ENCODE measurements at places on chromosomes 2 and 18. TPM values are rescaled to one million over a fixed set of nuclear protein-coding genes. Genes with fewer than 3 reads are reported as not detected.

DNA sequence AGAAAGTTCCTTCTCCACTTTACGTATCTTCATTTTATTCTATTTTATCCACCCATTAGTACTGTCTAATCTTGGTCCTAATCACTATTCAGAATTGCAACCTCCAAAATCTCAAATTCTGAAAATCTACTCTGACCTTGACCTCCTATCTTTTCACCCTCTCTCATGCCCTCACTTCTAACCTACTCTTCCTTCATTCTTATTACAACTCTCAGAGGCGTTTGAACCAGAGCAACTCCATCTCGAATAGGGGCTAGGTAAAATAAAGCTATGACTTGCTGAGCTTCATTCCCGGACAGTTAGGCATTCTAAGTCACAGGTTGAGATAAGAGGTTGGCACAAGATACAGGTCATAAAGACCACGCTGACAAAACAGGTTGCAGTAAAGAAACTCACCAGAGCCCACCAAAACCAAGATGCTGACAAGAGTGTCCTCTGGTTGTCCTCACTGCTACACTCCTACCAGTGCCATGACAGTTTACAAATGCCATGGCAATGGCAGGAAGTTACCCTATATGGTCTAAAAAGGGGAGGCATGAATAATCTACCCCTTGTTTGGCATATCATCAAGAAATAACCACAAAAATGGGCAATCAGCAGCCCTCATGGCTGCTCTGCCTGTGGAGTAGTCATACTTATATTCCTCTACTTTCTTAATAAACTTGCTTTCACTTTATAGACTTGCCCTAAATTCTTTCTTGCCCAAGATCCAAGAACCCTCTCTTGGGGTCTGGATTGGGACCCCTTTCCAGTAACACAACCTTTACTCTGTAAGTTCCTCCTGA is 11.4 kb downstream of the CCDC88A start:
- no peak for DNase-seq

Gene RABL2A
- total RNA-seq = 16.6 TPM

DNA sequence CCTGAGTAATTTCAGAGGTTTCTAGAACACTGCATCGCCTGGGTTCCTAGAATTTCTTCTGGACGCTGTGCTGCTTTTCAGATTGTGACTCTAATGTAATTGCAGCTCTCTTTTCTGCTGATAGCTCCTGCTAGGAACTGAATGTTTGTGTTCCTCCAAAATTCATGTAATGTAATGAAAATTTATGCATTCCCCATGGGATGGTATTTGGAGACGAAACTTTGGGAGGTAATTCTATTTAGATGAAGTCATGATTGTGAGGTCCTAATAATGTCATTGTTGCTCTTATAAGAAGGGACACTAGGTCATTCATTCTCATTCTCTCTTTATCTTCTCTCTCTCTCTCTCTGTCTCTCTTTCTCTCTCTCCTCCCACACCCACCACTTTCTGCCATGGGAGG is 223.9 kb upstream of the DOK6 start:
- no peak for DNase-seq

DNA sequence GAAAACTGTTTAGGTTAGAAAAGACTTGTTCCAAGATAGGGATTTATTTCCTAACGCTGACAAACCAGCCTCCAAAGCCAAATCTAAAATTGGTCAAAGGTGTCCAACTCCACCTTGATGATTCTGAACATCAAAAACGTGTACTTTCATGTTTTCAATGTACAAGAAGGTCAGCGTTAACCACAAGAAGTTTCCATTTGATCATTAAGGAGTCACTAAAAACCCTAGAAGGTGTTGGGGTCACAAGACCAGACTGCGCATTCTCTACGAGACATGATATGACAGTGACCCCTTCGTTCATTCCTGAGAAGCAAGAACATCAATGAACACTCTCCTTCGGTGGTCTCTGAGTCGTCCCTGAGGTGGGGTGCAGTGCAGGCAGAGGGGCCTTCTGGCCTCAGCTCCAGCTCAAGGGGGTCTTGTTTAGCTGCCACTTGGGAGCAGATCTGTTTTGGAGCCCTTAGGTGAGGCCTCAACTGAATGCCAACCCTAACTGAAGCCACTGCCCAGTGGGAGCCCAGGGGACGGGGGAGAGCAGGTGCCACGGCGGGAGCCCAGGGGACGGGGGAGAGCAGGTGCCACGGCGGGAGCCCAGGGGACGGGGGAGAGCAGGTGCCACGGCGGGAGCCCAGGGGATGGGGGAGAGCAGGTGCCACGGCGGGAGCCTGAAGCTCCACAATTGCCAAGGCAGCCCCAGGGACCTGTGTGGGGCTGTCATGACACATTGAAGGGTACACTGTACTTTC is 55.2 kb downstream of the PARD6G start:
- no peak for DNase-seq

DNA sequence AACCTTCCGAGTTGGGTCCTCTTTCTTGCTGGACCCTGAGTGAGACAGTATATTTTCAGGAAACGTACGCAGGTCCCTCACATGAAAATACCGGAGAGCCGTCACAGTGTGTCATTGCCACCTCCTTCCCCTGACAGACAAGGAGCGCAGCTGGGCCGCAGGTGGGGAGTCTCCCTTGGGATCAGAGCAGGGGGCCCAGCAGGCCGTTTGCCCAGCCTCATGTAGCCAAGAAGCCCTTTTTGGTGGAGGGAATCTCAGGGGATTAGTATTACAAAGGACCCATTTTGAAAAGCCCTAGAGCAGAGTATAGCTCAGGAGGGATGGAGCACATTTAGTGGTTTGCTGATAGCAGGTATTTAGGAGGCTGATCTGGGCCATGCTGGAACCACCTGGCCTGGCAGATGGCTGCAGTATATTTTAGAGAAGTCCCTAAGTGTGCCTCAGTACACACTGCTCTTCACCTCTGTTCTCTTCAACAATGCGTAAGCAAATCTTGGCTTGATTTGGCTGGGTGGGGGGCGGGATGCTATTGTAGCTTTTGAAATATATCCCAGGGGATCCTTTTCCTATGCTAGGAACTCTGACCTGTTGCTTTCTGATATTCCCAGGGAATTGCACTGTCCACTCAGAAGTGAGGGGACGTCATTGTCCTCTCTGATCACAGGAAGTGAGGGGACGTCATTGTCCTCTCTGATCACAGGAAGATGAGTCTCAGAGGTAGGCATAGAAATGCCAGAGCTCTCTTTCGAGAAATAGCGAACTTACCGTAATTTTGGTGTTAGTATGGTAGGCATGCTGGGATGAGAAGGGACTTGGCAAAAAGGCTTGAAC is 171.9 kb downstream of the HRH4 start:
- no peak for DNase-seq

Gene MFSD2B
- 0.48 TPM for total RNA-seq

GRCh38 chr18:48673853-48674721 is 135.3 kb downstream of the CTIF start:
- DNase-seq = no peak

GRCh38 chr2:96251721-96252292 is 14.0 kb downstream of the TMEM127 start:
- DNase-seq = peak; percentile 83

DNA sequence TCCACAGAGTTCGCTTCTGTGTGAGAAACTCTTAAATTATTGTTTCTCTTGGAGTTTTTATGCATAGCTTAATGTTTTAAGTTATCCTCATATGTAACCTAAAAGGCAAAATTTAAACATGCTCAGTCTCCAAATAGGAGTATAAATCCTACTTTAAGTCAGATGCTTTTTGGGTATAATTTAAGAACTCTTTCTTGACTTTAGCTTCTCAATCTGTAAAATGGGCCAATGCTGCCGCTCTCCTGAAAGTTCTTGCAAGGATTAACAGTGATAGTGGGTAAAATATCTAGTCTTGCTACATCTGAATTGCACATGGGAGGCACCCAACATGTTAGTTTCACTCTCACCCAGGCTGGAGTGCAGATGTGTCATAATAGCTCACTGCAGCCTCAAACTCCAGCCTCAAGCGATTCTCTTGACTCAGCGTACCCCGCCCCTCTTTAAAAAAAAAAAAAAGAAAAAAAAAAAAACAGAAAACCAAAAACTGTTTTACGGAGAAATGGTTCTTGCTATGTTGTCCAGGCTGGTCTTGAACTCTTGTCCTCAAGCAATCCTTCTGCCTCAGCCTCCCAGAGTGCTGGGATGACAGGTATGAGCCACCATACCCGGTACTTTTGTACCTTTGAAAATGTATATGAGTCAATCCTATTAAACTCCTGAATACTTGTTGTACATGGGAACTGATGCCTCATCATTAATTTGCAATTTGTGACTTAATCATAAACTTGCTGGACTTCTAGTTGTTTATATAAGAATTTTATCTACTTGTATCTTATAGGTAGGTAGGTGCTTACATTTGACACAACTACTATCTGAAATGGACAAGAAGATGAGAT is 1.8 kb downstream of the FBXO48 start:
- no peak for DNase-seq

Gene ABCG5
- not detected for total RNA-seq

GRCh38 chr2:122652670-122653069 is 897.2 kb downstream of the TSN start:
- DNase-seq = no peak

DNA sequence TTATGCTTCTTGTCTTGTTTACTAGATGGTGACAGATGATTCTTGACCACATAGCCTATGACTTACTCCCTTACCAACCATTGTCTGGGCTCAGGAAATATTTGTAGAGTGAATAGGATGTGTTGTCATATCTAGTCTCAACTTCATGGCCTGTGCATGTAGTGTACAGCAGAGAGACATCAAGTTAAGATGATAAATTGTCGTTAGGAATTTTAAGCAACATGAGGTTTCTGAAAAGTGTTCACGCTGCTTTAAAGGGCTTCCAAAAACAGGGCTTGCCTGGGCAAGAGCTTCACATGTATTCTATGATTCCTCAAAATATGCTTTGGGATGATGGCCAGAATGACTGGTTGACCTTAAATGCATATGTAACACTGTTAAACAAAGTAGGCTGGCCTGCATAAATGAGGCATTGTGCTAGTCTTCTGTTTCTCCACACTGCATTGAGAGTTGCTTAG is 424.0 kb downstream of the RND3 start:
- DNase-seq = no peak

Gene ANKRD29
- total RNA-seq = 8.2 TPM

Gene FAM161A
- 9.8 TPM for total RNA-seq

Measured in Caco-2 (cell line).